Cardiac muscle cell (in vitro differentiated cells and primary cell): ENCODE measurements at places on chromosomes 4 and X.

DNA sequence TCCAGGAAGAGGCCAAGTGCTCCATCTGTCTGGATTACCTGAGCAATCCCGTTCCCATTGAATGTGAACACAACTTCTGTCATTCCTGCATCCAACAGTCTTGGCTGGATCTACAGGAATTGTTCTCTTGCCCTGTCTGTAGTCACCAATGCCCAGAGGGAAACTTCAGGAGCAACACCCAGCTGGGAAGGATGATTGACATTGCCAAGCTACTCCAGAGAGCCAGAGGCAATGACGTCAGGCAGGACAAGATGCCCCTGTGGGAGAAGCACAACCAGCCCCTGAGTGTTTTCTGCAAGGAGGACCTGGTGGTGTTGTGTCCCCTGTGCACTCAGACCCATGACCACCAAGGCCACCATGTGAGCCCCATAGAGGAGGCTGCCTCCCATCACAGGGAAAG, 21.3 kb upstream of the TRIM60 start:
- no peak for DNase-seq

- no peak for DNase-seq
Observed at GRCh38 chr4:52966172-52966571, 104.1 kb downstream of the RASL11B start.

GRCh38 chr4:98682719-98683118, 24.3 kb upstream of the TSPAN5 start:
- peak; percentile 37 for DNase-seq

DNA sequence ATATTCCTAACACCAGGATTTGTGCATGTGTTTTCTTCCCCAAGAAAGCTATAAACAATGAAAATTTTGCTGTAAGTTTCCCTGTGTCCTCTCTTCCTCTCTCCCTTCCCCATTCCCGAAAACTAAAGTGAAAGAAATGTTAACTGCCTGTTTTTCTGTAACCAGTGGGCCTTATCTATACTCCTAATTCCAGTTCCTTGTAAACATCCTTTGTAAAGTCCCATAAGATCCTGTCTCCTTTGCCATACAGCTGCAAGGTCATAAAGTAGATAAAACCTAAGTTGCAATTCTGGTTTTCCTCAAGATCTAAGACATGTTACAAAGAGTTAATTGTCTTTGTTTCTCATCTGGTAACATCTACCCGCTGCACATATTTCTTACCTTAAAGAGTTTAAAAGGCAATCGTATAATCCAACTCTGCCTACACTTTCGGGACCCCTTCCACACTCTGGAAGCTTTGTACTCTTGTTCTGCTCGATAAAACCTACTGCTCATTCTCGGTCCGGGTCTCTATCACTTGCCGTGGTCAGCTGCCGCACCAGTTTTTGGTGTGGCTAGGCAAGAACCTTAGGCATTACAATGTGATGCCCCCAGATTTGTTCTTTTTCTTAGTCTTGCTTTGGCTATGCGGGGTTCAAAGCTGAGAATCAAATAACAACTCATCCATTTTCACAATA, 20.5 kb downstream of the UGT2B7 start:
- DNase-seq, result no peak

- no peak for DNase-seq
Observed at GRCh38 chr4:111633663-111634266, 511.5 kb upstream of the FAM241A start.

DNA sequence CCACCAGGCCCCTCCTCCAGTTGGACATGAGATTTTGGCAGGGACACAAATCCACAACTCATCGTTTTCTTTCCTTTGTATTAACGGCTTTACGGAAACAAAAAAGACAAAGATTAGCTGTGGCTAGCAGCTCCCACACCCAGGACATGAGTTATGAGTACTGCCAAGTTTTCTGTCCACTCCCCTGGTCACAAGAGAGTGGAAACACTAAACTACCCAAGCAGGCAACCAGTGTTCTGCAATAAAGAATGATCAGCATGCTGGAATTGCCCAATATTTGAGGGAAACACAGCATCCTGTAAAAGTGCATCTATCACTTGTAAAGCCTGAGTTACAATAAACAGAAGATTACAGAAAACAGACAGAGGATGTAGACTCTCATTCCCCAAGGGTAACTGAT, 358.4 kb downstream of the NLGN4X start:
- no peak for DNase-seq

GRCh38 chrX:119809185-119809666, 17.8 kb upstream of the RPL39 start:
- DNase-seq, result no peak

GRCh38 chr4:2363056-2363721, 55.3 kb downstream of the ZFYVE28 start:
- DNase-seq, result no peak

DNA sequence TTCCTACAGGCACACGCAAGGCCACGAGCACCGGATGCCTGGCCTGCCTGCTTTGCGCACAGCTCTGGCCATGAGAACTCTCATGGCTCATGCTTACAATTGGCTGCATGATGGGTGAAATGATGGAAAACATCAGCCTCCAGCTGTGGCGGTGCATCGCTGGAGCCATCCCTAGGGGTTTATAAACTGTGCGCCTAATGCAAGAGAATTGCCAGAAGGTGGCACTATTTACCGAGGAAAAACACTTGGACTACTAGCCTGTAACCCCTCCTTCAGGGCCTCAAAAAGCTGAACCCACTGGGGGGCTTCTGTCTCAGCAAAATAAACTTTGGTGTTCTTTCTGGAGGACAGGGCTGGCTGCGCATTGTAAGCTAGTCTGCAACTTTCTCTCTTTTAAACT, 51.9 kb downstream of the PHKA2 start:
- DNase-seq, result peak; percentile 24

DNA sequence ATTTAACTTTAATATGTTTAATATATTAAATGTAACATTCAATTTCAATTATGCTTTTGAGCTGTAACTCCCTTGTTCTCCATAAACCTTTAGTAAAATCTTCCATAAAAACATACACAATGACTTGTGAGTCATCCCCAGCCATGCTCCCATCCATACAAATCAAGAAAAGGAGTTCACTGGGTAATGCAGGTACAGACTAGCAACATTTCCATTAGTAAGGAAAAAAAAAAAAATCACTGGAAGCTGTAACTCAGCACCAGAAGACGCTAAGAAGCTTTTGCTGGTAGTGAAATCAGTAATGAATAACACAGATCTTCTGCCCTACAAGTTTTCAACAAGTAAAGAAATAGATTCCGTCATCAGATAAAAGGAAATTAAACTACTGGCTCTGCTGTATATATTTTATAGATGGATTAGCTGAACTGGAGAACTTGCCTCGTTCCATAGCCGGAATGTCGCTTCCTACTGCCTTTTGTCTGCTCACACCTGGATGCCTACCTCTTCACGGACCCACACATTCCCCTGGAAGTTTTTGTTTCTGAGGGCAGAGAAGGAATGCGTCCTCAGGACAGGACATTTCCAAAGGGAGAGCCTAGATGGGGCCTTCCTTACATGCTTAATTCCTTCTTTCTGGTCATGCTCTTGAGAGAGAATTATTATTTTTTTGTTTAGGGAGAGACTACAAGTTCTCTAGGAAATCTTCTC, 298.4 kb upstream of the ANKRD50 start:
- no peak for DNase-seq

DNA sequence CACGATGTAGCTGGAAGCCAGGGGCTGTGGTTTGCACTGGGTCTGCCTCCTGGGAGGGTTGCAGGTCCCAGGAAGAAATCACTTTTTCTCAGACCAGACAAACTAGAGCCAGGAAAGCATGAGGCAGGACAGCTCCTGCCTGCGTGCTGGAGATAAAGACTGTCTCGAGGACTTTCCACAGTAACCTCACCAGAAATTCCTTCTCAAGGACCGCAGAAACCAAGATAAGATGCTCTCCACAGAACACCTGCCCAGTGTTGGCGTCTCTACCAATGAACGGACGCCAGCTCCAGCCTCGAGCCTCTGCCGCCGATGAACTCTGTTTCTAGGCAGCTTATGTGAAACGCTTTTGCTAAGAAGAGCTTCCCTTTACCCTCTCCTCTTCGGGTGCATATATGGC, 76.9 kb upstream of the AFAP1 start:
- DNase-seq, result no peak

GRCh38 chr4:119781044-119781443, 152.4 kb upstream of the PDE5A start:
- no peak for DNase-seq

- peak; percentile 78 for DNase-seq
Observed at GRCh38 chrX:129637217-129638109, 17.3 kb downstream of the APLN start.

DNA sequence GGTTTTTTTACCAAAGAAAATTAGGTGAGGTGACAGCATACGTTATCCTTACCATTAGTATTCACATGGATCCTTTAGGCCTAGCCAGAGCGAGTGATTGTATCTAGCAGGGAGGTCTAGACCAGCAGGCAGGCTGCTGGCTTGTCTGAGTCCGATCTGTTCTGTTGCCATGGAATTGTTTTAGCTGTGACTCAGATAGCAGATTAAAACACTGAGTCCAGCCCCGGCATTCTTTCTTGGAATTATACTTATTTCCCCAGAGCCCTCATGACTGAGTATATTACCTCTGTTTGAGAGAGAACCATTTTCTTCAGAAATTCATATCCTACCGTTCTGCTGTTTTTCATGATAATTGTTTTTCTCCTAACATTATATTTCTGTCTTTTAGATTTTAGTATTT, 37.4 kb downstream of the OCRL start:
- no peak for DNase-seq

DNA sequence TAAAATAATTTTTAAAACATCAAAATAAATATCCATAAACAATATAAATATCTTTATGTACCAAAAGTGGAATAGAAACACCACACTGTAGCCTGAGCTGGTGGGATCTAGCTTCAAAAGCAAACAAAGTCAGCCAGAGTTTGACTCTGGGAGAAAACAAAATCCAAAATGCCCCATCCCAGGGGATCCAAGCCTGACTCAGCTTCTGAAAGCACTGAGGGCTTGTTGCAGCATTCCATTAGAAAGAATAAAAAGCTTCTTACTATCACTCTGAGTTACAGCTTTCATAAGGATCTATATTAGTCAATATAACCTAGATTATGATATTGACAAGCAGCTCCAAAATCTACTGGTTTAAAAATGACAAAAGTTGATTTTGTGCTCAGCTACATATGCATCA, 149.7 kb upstream of the ANKRD50 start:
- no peak for DNase-seq

GRCh38 chr4:170589597-170590191, 499.9 kb upstream of the AADAT start:
- no peak for DNase-seq

GRCh38 chr4:94887027-94887426, 129.3 kb downstream of the BMPR1B start:
- no peak for DNase-seq

- DNase-seq, result no peak
Observed at GRCh38 chrX:23765868-23766267, 17.1 kb upstream of the SAT1 start.

DNA sequence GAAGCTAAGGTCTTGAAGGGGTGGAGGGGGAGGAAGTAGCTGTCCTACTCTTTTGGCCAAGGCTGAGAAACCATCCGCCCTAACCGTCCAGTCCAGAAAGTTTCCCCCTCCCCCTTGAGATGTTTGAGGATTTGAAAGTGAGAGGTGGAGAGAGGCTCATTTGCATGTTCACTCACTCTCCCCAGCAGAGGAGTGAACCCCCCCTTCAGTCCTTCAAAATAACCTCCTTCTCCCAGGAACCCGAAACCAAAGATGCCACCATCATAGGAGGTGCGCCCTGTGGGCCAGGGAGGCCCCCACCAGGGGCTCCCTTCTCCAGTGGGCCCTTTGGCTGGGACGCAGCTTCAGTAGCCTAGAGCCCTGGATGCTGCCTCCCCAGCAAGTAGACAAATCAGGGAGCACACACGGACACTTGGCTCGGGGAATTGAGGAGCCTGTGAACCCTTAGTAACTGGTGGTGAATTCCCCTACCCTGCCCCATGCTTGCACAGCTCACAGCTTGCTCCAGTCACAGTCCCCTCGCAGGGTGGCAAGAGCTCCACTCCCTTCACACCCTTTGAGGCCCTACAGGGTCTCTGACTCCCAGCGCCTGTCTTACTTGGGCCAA, 25.6 kb downstream of the ELF4 start:
- DNase-seq, result no peak

GRCh38 chr4:147626903-147627302, 9.7 kb downstream of the TMEM184C start:
- DNase-seq, result no peak

DNA sequence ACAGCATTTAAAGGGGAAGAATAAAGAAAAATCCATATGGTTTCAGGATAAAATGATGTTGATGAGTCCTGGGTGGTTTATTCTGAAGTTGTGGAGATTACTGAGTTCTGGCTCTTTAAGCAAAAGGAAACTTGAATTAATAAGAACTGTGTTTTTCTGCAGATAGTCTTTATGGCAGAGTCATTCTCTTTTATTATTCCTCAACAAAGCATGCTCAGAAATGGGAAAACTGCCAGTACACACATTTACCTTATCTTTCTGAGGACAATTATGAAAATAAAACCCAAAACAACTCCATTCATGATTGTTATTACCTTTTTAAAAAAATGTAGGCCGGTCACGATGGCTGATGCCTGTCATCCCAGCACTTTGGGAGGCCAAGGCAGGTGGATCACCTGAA, 58.5 kb downstream of the ADD1 start:
- no peak for DNase-seq

GRCh38 chr4:173490256-173490655, 39.8 kb downstream of the HAND2 start:
- DNase-seq, result no peak

DNA sequence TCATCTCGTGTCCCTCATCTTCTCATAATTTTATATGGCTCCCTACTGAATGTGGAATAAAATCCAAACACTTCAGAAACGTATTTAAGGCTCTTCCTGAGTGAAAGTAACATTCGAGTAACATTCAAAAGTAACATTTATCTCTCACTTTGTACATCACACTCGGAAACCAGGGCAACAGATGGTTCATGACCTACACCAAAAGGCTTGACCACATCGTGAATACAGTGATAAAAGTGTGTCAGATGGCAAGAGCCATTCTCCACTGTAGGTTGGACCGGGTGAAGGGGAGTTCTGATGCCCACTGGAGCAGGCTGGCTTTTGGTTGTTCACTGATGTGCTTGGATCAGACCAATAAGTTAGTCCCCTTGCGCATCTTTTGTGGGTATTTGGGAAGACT, 5.6 kb upstream of the LIMCH1 start:
- DNase-seq, result no peak

DNA sequence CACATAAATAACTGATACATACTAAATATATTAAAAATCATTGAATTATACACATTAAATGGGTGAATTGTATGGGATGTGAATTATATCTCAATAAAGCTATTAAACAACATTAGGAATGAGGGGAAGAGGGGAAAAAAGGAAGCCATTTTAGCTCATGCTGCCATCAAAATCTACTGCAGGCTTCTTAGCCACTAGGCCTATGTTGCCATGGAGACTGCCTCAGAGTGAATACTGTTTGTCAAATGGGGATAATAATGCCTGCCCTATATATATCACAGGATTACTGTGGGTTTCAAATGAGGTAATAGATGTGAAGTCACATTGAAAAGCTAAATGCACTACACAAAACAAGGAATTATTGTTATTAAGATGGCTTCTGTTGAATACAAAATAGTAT, 21.2 kb downstream of the TMEM255A start:
- no peak for DNase-seq

- DNase-seq, result no peak
Observed at GRCh38 chr4:89737888-89738287, 99.1 kb downstream of the SNCA start.
